ENCODE measurements at places on chromosomes 7 and 10.

DNA sequence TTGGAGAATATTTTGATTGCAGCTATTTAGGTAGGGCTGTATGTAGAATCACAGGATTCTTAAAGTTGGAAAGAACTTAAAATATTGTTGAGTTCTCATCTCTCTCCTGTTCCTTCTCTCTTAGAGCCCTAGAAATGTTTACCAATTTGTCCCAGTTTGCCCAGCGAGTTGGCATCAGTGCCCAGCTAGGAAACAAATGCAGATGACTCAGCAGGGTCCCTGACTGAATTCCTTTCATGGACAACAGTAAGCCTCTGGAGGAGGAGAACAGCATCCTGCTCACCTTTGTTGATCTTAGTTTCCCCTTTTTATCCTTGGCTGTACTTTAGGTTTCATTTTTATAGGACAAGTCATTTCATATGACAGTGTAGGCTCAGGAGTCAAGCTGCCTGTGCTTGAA, 89.3 kb downstream of the SEC23IP start:
- no peak for DNase-seq

DNA sequence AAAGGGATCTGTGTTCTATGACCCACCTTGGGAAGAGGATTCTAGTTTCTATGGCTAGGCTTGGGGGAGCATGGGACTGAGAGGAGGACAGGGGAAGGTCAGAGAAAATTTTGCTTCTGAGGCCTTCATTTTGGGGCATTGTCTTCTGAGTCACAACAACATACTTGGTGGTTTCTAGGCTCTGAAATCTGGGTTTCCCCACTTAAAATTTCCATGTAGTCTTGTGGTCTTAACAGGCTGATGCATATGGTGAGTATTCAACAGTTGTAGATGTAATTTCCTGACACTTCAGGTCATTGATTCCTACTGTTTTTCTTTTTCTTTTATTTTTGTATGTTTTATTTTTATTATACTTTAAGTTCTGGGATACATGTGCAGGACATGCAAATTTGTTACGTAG, 88.5 kb downstream of the ANKRD7 start:
- no peak for DNase-seq

GRCh38 chr10:33669904-33670303, 335.4 kb upstream of the NRP1 start:
- no peak for DNase-seq

DNA sequence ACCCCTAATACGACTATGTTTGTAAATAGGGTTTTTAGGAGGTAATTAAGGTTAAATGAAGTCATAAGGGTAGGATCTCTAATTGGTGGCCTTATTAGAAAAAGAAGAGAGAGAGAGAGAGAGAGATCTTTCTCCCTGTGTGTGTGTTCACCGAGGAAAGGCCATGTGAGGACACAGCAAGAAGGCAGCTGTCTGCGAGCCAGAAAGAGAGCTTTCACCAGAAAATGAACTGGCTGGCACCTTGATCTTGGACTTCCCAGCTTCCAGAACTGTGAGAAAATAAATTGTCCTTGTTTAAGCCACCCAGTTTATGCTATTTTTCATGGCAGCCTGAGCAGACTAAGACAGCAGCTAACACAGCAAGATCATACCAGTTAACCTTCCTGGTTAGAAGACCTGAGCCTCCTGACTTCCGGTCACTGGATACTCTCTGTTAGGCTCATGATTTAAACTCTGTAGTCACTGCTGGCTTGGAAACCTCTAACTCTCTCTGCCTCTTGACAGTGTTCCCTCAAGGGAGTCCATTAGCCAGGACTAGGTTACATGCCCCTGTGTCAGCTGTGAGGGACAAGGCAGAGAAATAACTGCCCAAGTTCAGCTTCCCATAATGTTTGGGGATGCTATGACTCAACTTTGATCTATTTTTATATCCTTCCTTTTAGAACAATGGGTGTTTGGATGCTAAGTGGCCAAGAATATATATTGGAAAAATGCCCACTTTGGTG, 102.3 kb downstream of the DYNC1I1 start:
- no peak for DNase-seq

GRCh38 chr7:121214657-121215056, 114.1 kb upstream of the WNT16 start:
- no peak for DNase-seq
